ENCODE measurements at places on chromosomes 16 and 17.
A peak's percentile ranks its signal among the peaks of the same experiment; 100 is the strongest.

GRCh38 chr17:18323007-18323406, 7.9 kb downstream of the SMCR8 start:
- no peak for DNase-seq

DNA sequence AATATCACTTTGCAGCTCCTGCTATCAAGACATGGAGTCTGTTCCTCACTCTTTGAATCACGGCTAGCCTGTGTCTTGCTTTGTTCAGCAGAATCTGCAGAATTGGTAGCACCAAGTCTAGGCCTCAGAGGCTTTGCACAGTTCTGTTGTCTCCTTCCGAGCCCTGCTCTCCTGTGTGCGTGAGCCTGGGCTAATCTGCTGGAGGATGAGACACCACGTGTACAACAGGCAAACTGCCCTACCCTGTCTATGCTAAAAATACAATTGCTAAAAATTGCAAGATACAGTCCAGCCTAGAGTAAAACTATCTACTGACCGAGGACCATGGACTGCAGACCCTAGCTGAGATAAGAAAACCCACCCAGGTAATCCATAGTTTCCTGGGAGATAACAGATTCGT, 484.7 kb downstream of the NPIPA7 start:
- no peak for DNase-seq

DNA sequence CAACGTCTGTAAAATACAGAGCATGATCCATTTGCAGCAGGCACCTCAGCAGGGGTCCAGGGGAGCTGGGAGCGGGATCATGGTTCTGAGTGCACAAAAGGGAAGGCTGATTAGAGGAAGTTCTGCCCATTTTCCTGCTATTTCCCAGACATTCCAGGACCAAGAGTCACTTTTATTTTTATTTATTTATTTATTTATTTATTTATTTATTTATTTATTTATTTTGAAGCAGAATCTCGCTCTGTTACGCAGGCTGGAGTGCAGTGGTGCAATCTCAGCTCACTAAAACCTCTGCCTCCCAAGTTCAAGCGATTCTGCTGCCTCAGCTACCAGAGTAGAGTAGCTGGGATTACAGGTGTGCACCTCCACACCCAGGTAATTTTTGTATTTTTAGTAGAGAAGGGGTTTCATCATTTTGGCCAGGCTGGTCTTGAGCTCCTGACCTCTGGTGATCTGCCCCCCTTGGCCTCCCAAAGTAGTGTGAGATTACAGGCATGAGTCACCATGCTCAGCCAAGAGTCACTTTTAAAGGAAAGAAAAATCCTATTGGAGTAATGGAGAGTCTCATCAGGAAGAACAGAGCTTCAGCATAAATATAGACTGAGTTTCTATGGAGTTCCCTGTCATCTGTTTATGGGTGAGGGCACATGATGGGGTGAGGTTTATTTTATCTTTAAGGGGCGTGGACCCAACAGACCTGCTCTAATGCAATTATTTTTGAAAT, 355.2 kb downstream of the HAPSTR1 start:
- DNase-seq = no peak

DNA sequence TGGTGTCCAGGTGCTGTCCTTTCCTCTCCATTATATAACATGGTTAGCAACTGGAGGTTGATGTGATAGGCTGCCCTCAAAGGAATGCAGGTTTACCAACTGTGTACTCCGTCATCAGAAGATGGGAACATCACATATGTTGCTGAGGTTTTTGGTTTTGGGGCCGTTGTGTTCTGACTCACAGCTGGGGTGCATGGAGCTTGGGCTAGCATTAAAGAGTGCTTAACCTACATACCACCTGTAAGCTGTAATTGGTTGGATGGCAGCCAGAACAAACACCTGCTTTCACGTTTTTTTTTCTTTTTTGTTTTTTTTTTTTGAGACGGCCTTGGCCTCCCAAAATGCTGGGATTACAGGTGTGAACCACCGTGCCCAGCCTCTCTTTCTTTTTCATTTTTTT, 20.9 kb downstream of the TMEM11 start:
- DNase-seq = no peak

GRCh38 chr16:65809627-65810026, 556.9 kb upstream of the CDH5 start:
- no peak for DNase-seq

GRCh38 chr17:43536236-43536992, 9.7 kb downstream of the ETV4 start:
- DNase-seq = no peak

DNA sequence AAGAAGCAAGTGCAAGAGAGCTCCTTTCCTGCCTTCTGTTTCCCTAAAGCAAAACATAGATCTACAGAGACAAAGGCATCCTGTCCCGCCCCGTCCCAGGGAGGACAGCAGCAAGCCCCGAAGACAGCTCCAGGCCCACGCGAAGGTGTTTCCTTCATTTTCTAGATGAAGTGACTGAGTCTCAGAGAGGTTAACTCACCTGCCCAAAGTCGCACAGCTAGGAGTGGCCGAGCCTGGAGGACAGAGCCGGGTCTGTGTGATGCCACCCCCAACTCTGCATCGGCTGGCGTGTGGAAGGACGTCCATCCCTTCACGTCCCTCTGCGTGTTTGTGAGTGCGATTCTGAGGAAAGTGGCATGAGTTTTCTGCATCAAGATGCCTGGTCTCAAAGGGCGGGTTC, 187.2 kb upstream of the CHMP6 start:
- no peak for DNase-seq

- no peak for DNase-seq
Measured at GRCh38 chr17:65918916-65919315, 273.0 kb downstream of the CEP112 start.

GRCh38 chr16:54482892-54483574, 196.4 kb upstream of the IRX3 start:
- DNase-seq = no peak

GRCh38 chr17:19537111-19537510, 3.5 kb downstream of the SLC47A1 start:
- no peak for DNase-seq

GRCh38 chr16:12800817-12801216, 2.9 kb downstream of the CPPED1 start:
- DNase-seq = no peak

DNA sequence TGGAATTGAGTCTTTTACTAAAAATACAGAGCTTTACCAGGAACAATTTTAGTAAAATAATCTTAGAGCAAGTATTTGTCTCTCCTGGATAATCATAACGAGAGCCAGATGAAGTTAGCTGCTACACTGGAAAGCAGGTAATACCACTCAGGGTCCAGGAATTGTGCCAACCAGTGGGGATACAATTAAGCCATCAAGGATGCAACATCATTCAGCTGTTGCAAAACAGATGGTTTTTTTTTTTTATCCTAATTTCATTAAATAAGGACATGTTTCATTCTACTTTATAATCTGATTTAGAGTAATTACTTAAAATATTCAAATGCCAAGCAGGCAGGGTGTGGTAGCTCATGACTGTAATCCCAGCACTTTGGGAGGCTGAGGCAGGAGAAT, 10.2 kb downstream of the MMD start:
- no peak for DNase-seq

GRCh38 chr17:5705876-5706576, 121.7 kb upstream of the NLRP1 start:
- no peak for DNase-seq

GRCh38 chr16:4414187-4414917, 2.0 kb downstream of the CORO7 start:
- DNase-seq = no peak

GRCh38 chr16:705431-706188, at the start of gene FBXL16:
Gene FBXL16 (minus strand): TSS chr16:705801. CDS start chr16:697405, 8,396 bp downstream.
- DNase-seq = peak; percentile 42

DNA sequence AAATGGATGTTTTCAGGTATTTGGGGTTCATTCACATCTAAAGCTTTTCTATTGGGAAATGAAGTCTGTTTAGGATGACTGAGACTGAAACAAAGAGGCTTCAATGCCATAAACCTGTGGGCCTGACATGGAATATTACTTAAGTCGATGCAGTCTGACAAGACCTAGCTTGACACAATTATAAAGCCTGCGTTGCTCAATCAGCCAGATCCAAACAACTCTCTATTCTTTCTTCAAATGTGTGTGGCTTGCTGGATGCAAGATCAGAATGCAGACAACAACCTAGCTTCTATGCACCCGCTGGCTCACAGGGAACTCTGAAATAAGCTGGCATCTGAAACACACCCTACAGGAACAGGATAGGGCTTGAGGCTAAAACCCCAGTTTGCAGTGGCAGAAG, 40.0 kb downstream of the RFFL start:
- no peak for DNase-seq

DNA sequence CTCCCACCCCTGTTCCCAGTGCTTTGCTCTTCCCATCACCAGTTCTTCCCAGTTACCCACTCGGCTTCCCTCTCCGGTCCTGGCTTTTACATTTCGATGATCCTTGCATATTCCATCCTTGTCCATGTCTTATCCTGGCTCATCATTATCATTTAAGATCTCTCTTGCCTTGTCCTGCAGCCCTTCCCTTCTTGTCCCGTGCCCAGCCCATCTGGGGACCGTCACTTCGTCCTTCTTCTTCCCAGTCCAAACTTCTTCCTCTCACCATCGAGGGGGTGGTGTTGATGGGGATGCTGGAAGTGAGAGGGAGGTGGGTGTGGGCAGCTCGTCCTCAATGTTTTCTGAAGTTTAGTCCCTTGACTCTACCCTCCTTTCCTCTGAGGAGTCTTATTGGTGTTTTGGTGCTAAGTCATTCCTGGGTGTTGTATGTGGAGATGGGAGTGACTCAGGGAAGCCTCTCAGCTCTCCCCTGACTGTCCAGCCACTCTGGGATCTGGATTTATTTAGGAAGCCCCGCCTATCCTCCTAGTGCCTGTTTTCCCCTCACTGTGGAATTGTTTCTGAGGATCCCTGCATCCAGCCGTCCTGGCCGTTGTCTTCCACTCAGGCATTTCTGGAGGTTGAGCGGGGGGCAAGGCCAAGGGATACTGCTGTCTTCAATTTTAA, 975 bp downstream of the SNX29 start:
- DNase-seq = no peak

GRCh38 chr16:21001262-21001661, 100.7 kb downstream of the LYRM1 start:
- no peak for DNase-seq

DNA sequence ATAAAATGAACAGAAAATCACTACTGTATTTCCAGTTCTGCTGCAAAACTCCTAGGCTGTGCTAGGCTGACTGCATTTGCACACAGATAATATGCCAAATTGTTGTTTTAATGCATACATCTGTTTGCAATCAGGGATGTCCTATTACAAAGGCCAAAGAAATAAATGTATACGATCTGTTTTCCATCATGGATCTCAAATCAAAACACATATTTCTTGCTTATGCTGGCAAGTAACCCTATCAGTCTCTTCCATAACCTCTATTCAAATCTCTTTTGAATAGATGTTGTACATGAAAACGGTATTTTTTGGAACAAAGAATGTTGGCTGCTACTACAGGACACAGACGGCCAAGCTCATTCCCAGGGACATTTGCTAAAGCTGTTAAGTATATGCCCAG, 56.6 kb downstream of the DUSP14 start:
- no peak for DNase-seq

GRCh38 chr16:68451676-68452075, 3.4 kb upstream of the SMPD3 start:
- DNase-seq = no peak

GRCh38 chr16:1006781-1007180, 25.2 kb downstream of the SOX8 start:
- DNase-seq = no peak

GRCh38 chr17:43579566-43580140, 33.5 kb upstream of the ETV4 start:
- DNase-seq = no peak

- no peak for DNase-seq
Measured at GRCh38 chr17:71905376-71906031, 215.3 kb upstream of the SOX9 start.

DNA sequence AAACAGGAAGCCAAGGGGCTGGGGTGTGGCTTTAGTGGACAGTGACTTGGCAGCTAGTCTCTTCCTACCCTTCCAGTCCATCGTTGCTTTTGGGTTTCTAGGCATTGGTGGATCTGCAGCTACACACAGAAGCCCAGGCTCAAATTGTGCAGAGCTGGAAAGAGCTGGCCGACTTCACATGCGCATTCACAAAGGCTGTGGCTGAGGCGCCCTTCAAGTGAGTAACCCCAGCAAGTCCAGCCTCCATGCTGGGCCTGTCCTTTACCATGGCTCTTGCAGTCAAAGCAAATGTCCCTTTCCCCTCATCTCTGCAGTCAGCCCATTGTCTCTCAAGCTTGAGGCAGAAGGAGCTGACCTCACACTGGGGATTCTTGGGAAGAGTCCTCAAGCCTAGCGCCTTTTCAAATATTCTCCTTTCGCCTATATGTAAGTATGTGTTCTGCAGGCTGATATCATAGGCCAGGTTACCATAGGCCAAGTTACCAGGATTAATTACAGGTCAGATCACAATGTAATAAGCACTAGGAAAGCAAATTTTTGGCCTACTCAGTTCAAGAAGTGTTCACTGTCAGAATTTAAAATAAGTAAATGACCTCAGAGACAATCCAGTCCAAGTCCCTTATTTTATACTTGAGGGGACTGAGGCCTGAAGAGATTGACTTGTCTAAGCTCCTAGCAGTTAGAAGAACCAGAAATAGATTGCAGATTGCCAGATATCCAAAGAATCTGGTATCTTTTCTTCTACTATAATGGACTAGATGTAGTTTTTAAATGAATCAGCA, 6.5 kb downstream of the EME1 start:
- no peak for DNase-seq

DNA sequence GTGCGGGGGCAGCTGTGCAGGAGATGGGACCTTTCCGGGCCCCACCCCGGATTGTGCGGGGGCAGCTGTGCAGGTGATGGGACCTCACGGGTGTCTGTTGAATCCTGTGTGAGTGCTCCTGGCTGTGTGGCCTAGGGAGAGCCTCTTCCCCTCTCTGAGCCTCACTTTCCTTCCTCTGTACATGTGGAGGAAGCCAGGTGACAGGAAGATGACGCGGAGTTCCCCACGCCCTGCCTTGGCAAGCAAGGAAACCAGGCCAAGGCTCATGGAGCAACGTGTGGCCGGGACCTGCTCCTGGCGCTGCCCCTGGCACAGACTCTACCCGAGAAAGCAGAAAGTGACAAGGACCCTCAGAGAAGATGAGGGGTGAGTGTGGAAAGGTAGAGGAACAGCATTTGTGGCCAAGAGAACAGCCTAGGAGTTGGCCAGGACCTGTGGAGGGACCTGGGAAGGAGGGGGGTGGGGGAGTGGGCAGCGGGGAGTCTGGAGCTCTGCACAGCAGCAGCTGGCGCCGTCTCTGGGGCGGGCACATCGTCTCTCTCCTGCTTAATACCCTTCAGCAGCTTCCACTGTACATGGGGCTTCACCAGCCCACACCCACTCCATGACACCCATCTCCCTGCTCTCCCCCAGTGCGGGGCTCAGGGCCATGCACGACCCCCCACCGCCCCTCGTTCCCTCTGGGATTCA, 38.4 kb upstream of the PABPN1L start:
- no peak for DNase-seq

Measured in nucleus accumbens (tissue), 56 donors.